ENCODE measurements at places on chromosomes 16 and 17. TPM values are rescaled to one million over a fixed set of nuclear protein-coding genes. Genes with fewer than 3 reads are reported as not detected.

Gene OSGIN1
- 0.67 TPM for total RNA-seq

Gene SLC47A1
- 0.15 TPM for total RNA-seq

Gene KRT33A
- not detected for total RNA-seq

Gene CDH5
- total RNA-seq, result not detected

Gene SLC16A13
- total RNA-seq, result 2.1 TPM

Gene ZNF213
- total RNA-seq, result 4.2 TPM

Gene DPH1
- 23.8 TPM for total RNA-seq

Gene DPEP3
- not detected for total RNA-seq

Gene WSCD1
- total RNA-seq, result 4.5 TPM

Gene TMEM114
- total RNA-seq, result not detected

Data from bronchus fibroblast of lung (primary cell).